ENCODE measurements at places on chromosomes 6 and 20.

- H3K27ac ChIP-seq, result peak overlapping the region; percentile 55
- DNase-seq, result no peak
- no peak overlapping the region for H3K4me3 ChIP-seq
- no peaks in the 10 kb centered on the region for H3K36me3 ChIP-seq
Observed at GRCh38 chr6:110537208-110538123, 61.1 kb upstream of the SLC22A16 start.

DNA sequence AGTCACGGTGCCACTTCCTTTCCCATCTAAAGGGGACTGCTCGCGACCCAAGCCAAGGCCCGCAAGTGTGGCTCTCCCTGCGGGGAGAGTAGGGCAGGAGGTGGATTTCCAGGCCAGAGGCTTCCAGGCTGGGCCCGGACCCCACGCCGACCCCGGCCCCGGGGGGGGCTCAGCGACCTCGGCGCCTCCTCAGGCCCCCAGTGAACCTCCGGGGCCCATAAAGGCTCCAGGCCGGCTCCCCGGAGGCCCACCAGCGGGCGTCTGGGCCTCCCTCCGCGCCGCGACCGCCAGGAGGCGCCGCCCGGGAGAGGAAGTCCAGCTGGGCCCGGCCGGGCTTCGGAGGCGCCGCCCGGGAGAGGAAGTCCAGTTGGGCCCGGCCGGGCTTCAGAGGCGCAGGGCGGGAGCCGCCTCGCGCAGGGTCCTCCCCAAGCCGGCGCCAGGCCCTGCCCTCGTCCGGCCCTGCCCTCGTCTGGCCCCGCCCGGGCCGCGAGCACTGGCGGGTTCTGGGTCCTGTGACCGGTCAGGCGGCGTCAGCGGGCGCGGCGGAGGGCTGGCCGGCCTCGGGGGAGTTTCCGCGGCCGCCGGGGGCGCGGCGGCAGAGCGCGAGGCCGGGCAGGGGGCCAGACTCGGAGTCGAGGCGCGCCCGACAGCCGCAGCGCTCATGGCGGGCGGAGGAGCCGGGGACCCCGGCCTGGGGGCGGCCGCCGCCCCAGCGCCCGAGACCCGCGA, at the start of gene RAB32:
Gene RAB32, plus strand, starts transcription at position 623 of the 729 bp plus-strand sequence. Its CDS starts 39 bp downstream, at position 662.
- no peaks in the 10 kb centered on the region for H3K4me1 ChIP-seq
- H3K4me3 ChIP-seq, result peak within 1 kb of the TSS; percentile 57
- DNase-seq, result peak; percentile 87
- H3K27me3 ChIP-seq, result no peaks in the 10 kb centered on the region
- no peaks in the 10 kb centered on the region for H3K36me3 ChIP-seq

- no peaks in the 10 kb centered on the region for H3K27me3 ChIP-seq
- no peaks in the 10 kb centered on the region for H3K36me3 ChIP-seq
- no peaks in the 10 kb centered on the region for H3K4me1 ChIP-seq
Observed at GRCh38 chr6:85118233-85118632, 331.6 kb upstream of the NT5E start.

DNA sequence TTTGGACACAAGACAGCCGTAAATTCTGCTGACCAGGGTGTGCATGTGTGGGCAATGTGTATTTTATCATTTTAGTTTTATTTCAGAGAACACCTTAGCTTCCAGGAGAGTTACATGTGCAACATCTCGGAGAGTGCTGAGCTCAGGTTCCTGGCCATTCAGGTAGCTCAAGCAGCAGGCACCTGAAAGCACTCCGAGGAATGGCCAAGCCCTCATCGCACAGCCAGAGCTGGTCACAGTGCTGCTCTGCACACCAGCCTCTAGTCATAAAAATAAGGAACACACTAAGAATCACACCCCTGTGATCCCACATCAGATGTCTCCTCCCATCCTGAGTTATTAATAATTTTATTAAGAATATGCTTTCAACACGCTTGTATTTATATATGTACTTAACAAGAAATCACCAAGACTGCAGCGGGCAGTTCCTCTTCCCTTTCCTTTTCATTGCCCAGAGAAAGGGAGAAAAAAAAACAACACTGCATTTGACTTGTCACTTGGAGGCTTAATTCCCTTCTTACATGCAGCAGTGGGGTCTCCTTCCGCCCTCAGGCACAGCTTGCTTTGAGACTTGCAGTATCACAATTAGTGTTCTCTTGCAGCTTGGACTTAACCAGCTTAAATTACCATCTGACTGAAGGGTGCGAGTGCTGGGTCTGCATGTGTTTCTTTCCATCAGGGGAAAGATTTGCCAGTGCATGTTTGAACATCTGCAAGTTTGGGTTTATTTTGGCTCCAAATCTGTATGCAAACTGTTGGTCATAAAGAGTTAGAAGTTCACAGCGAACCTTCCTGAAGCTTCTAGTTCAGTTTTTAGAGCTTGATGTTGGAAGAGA, 36.0 kb upstream of the IRF4 start:
- no peak overlapping the region for H3K4me3 ChIP-seq
- DNase-seq, result no peak
- H3K27me3 ChIP-seq, result no peaks in the 10 kb centered on the region
- H3K36me3 ChIP-seq, result peaks cover 21% of the 10 kb centered on the region
- H3K27ac ChIP-seq, result no peak overlapping the region

DNA sequence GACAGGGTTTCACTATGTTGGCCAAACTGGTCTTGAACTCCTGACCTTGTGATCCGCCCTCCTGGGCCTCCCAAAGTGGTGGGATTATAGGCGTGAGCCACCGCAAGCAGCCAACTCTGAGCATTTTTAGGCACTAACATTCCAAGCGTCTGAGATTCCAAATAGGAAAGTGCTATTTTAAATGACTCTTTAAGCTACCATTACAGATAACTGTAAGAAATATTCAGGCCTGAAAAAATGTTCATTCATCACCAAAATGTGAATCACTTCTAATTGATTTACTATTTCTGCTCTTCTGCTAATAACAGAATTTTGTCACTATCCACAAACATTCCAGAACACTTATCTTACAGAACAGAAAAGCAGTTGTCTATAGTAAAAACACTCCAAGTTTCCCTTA, 106.5 kb downstream of the BACH2 start:
- no peak for DNase-seq
- no peaks in the 10 kb centered on the region for H3K36me3 ChIP-seq
- no peak overlapping the region for H3K4me3 ChIP-seq
- H3K27me3 ChIP-seq, result no peaks in the 10 kb centered on the region
- no peak overlapping the region for H3K27ac ChIP-seq
- H3K4me1 ChIP-seq, result peaks cover 10% of the 10 kb centered on the region

DNA sequence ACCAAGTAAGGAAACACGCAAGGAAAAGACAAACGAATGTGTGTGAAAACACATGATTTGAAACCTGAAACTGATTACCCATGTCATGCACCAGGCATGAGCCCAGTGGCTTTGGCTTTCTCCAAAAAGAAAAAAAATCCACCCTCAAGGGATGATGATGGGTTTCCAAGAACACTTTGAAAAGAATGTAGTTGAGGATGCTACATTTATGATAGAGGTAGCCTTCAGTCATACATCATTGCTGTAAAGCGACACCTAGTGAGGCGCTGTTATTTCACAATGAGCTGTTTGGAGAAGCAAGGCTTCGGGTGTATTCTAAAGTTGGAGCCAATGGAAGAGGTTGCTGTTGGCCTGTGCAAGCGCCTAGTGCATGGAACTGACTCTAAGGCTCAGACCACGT, 124.9 kb downstream of the SCML4 start:
- no peak overlapping the region for H3K27ac ChIP-seq
- H3K36me3 ChIP-seq, result no peaks in the 10 kb centered on the region
- H3K27me3 ChIP-seq, result no peaks in the 10 kb centered on the region

DNA sequence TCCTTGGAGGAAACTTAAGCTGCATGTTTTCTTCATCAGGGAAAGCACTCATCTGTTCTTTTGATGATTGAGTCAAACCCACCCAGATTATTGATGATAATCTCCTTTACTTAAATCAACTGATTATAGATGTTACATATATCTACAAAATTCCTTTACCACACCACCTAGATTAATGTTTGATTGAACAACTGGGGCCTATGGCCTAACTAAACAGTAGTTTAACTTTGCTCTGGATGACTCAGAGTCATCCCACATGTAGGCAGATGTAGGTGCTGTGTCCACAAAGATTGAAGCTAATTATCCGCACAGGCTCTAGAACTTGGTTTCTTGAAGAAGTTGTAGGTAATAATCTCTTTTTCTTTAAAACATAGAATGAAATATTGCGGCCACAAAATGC, 42.2 kb downstream of the PKIB start:
- no peaks in the 10 kb centered on the region for H3K27me3 ChIP-seq
- no peaks in the 10 kb centered on the region for H3K36me3 ChIP-seq
- H3K27ac ChIP-seq, result no peak overlapping the region
- H3K4me1 ChIP-seq, result no peaks in the 10 kb centered on the region

- no peaks in the 10 kb centered on the region for H3K4me1 ChIP-seq
- no peak for DNase-seq
- H3K4me3 ChIP-seq, result no peak overlapping the region
- no peaks in the 10 kb centered on the region for H3K36me3 ChIP-seq
- H3K27ac ChIP-seq, result no peak overlapping the region
- H3K27me3 ChIP-seq, result no peaks in the 10 kb centered on the region
Observed at GRCh38 chr6:25927756-25928216, 2.7 kb downstream of the SLC17A2 start.

DNA sequence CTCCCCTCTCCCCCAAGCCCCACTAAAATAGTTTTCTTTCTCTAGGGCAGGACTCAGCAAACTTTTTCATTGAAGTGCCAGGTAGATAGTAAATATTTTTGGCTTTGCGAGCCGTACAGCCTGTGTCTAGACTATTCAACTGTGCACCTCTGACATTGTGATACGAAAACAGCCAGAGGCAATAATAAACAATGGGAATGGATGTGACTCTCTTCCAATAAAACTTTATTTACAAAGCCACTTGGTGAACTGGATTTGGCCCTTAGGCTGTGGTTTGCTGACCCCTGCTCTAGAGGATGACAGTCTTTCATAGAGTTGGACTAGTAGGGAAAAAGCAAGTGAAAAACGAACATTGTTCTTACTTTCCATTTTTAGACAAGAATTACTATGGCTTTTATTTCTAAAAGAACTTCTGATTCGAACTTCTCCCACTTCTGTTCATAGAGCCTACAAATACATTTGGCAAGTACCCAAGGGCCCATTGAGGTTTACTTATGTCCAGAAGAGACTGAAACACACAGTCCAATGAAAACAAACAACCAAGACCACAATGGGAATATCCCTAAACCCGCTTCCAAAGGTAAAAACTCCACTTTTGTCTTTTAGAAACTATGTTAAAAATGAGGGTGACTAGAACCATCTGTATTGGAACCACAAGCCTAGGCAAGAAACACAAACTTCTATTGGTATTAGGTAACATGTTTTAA, 46.4 kb upstream of the CDKAL1 start:
- H3K27ac ChIP-seq, result no peak overlapping the region
- H3K36me3 ChIP-seq, result peaks cover 13% of the 10 kb centered on the region
- H3K4me3 ChIP-seq, result no peak overlapping the region
- no peaks in the 10 kb centered on the region for H3K27me3 ChIP-seq

DNA sequence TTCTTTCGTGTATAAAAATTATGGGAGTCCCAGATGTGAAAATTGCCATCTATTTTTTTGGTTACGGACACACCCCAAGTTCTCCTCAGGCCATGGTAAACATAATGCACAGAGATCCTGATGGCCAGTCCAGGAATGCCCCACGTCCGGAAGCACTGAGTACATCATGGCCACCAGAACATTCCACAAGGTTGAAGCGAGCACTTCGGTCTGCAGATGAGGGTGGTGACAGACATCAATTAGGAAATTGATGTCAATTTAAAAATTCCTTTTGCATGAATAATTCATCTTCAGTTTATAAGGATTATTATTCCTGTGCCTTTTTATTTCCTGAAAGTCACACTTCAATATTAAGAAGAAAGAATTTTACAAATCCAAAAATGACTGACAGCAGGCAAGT, 13.2 kb upstream of the EXOC2 start:
- H3K27ac ChIP-seq, result no peak overlapping the region
- no peaks in the 10 kb centered on the region for H3K4me1 ChIP-seq
- no peaks in the 10 kb centered on the region for H3K36me3 ChIP-seq

GRCh38 chr6:47535316-47536225, 58.0 kb downstream of the CD2AP start:
- no peaks in the 10 kb centered on the region for H3K27me3 ChIP-seq
- H3K36me3 ChIP-seq, result no peaks in the 10 kb centered on the region
- peaks cover 10% of the 10 kb centered on the region for H3K4me1 ChIP-seq
- DNase-seq, result no peak
- H3K27ac ChIP-seq, result no peak overlapping the region

- peaks cover 5% of the 10 kb centered on the region for H3K4me1 ChIP-seq
- H3K27me3 ChIP-seq, result no peaks in the 10 kb centered on the region
- no peak overlapping the region for H3K4me3 ChIP-seq
Observed at GRCh38 chr20:63205896-63206295, 10.0 kb downstream of the YTHDF1 start.

DNA sequence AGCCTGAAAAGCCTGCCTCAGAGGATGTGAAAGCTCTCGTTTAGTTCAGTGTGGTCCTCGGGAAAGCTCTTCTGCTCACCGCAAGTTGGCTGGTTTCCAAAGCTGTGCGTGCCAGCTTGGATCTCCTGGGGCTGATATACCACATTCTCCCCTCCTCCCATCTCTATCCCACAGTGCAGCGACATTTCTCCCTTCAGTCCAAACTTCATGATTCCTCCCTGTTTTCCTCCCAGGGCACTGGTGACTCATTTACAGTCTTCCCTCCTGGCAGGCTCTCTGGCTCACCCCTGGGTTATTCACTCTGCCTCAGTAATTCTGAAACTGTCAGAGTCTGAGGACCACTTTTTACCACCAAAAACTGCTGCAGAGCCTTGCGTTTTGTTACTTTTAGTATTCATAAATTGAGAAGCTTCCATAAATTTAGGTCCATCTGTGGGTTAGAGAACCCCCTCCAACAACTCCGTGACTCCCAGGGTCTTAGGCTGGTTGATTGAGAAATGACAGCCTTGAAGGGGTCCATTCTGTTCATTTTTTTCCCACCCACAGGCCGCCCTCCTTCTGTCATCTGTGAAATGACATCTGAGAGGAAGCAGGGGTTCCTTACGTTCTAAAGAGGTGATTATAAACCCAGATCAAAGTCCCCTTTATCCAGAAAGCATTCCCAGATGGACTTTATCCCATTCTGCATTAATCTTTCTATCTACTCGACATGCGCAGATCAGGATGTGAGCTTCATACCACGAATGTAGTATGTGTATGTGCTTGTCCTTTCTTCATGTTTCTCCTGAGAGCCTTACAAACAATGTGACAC, 6.1 kb downstream of the TRIM10 start:
- peaks cover 7% of the 10 kb centered on the region for H3K27me3 ChIP-seq
- H3K4me1 ChIP-seq, result peaks cover 13% of the 10 kb centered on the region
- no peaks in the 10 kb centered on the region for H3K36me3 ChIP-seq
- DNase-seq, result no peak

DNA sequence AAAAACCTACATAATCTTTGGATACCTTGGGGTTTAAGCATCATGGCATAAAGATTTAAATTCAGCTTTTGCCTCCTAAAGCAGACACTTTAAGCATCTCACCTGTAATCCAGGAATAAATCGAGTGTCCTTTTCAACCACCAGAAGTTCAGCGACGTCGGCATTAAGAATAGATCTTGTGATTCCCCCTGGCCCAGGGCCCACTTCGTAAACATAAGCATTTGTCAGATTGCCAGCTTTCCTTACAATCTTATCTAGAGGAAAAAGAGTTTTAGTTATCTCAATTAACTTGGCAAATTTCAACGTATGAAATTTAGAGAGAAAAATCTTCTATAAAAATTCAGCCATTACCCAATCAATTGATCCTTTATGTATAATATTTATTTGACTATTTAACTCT, 3.2 kb downstream of the TFB1M start:
- no peak overlapping the region for H3K27ac ChIP-seq
- H3K4me3 ChIP-seq, result no peak overlapping the region
- no peak for DNase-seq
- no peaks in the 10 kb centered on the region for H3K4me1 ChIP-seq
- H3K36me3 ChIP-seq, result no peaks in the 10 kb centered on the region

All from tibial nerve (tissue), 4 donors.